ENCODE measurements at places on chromosomes 7 and 10.

- DNase-seq: no peak
Measured at GRCh38 chr10:118793545-118793944, 38.8 kb upstream of the CACUL1 start.

DNA sequence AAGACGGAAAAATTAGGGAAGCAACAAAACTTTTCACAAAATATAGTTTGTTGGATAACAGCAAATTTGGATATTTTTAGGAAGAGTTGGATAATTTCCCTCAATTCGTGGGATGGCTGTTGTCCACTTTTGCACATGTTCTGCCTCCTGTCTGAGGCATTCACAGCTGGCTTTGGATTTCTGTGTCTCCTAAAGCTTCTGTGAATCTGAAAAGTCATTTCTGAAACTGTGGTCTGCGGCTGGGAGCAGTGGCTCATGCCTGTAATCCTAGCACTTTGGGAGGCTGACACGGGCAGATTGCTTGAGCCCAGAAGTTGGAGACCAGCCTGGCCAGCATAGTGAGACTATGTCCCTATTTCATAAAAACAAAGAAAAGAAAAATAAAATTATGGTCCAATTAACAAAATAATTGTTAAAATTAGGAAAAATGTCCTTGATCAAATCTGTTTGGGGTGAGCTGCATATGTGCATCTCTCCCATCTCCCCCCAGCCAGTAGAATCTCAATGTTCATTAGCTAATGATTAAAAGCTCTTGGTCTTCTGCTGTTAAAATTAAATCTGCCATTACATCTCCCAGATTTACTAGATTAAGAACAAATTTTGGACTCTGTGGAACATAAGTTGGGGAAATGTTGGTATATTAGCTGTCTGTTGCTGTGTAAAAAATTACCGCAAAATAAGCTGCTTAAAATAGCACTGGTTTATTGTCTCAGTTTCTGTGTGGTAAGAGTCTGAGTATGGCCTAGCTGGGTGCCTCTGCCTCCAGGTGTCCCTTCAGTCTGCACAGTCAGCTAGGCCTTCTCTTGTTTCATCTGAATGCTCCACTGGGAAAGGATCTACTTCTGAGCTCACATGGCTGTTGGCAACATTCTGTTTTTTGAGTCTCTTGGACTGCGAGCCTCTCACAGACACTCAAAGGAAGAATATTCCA is 332.0 kb upstream of the FZD1 start:
- no peak for DNase-seq

DNA sequence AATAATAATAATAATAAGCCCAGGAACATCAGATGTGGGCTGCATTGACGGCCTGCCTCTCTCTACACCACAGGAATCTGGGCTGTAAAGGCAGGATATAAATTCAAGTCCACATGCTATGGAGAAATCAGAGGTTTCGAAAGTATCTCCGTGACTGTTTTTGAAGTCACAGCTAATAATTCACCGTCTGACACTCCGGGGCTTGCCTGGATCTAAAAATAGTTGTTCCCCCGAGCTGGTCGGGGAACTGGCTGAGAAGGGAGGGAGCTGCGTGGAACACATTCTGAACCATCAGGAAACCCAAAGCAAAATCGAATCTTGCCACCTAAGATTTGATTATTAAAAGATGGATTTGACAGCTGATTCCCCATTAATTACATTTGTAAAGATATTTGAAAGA is 35.4 kb downstream of the KLF6 start:
- DNase-seq: no peak

DNA sequence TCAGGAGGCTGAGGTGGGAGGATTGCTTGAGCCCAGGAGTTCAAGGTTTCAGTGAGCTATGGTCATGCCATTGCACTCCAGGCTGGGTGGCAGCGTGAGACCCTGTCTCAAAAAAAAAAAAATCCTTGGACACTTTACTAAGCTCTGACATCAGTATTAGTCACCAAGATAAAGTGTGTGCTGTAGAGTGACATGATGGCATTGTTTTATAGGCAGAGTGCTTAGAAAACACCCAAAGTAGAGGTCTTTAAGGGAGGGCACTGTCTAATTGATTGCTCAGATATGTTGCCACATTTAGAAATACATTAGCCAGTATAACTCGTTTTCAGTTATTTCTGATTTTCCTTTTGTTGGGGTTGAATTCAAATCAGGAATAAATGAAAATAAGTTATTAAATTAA is 235.9 kb downstream of the REEP3 start:
- DNase-seq: no peak

- DNase-seq: no peak
Measured at GRCh38 chr10:110375121-110375520, 70.4 kb upstream of the SMNDC1 start.

DNA sequence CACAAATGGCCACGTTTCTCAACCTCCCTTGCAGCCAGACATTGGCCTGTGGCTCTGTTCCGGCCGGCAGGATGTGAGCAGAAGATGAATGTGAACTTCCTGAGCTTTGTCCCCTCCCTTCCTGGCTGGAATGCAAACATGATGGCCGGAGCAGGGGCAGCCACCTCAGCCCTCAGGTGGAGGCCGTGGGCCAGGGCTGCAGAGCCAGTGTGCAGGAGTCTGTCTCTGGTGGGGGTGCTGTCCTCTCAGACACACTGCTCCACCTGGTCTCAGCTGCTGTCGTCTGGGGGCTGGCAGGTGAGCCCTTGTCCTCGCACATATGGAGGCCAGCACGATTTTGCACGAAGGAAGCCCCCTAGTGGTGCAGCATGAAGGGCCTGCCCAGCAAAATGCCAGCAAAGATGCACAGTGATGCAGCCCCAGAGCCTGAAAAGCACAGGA is 25.3 kb upstream of the PWWP2B start:
- DNase-seq: no peak

- no peak for DNase-seq
Measured at GRCh38 chr10:25180801-25181200, 6.0 kb downstream of the GPR158 start.

DNA sequence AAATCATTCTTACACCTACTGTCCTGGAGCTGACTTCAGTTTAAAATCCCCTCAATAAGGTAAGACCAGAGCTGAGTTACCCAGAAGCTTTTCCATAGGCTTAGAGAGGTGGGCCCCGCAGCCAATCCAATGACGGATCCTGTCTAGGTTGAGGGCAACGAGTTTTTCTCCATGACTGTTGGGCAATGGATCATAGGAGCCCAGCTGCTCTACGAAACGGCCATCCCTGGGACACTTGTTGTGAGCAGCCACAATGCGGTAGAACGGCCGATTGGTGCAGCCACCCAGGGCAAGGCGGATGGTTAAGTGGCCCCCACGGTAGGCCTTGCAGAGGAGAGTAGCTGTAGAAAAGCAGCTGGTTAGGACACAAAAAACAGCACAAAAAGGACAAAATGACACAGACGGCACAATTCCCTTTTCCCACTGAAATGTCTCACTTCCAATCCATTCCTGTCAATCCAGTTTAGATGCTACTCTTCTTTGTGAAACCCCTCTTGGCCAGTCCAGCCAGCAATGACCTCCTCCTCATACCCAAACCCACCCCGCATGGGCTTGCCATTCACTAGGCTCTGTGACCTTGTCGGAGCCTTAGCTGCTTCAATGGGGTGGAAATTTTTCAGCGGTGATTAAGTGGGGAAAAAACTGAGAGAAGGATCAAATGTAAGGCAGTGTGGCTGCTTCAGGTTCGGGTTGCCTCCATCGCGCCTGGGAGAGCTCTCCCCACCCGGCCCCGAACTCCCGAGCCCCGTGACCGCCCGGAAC is 580 bp downstream of the MRPS16 start:
- no peak for DNase-seq

- no peak for DNase-seq
Measured at GRCh38 chr7:150412518-150413488, 33.7 kb downstream of the ZNF775 start.

DNA sequence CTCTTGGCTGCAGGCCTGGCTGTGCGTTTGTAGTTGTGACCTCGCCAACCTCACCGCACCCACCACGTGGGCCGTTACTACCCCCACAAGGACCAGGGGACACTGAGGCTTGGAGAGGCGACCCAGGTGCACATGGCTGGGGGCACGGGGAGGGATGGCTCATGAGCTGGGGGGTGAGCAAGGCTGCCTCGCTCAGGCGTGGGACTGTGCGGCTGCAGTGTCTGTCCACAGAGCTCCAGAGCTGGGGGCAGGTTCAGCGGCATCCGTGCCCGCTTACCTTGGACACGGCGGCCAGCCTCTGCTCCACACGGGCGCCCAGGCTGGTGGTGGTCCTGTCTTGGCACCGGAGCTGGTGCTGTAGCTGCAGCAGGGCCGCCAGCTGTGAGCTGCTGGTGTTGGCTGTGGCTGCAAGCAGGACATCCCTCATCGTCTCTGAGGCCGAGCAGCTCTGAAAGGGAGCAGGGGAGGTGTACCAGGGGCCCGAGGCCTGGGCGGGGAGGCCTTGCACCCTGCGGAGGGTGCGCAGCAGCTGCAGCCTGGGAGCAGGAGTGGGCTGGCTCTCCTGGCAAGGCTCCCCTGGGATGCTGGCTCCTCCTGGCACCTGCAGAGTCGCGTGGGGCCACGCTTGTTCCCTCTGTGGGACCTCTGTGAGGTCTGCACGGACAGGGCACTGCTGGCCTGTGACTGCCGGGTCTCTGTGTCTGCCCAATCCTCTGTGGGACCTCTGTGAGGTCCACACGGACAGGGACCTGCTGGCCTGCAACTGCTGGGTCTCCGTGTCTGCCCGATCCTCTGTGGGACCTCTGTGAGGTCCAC is 60.0 kb upstream of the NKX6-2 start:
- no peak for DNase-seq

DNA sequence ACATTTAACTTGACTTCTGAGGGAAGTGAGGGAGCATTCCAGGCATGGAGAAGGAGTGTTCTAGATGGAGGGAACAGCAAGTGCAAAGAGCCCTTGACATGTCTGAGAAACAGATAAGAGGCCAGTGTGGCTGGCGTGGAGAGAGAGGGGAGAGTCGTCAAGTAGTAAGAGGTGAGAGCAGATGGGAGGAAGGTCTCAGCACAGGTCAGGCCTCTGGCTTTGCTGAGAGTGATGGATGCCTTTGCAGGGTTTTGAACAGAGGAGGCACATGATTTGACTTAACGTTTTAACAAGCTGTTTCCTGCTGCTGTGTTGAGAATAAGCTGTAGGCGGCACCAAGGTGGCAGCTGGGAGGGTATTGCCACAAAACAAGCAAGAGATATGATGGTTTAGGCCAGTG is 97.2 kb downstream of the KAT6B start:
- DNase-seq: no peak

- no peak for DNase-seq
Measured at GRCh38 chr7:28180364-28181147, at the start of gene JAZF1. Gene JAZF1, minus strand, starts transcription at chr7:28180795.

GRCh38 chr10:128985036-128985435 is 482.0 kb upstream of the MGMT start:
- DNase-seq: no peak

GRCh38 chr7:121574109-121574508 is 178.0 kb upstream of the FAM3C start:
- no peak for DNase-seq

- no peak for DNase-seq
Measured at GRCh38 chr7:3087243-3087755, 43.6 kb upstream of the CARD11 start.

Measured in cerebellar nuclear complex (tissue), 1 donor.